ENCODE measurements at places on chromosomes 6 and 20. TPM values are rescaled to one million over a fixed set of nuclear protein-coding genes. Genes with fewer than 3 reads are reported as not detected.

GRCh38 chr6:32168807-32169591 lies 4.6 kb downstream of the EGFL8 start:
- no peak overlapping the region for H3K27ac ChIP-seq
- no peak overlapping the region for H3K4me3 ChIP-seq
- H3K36me3 ChIP-seq, result peaks cover 69% of the 10 kb centered on the region

GRCh38 chr20:32411955-32412706 lies 54.0 kb downstream of the ASXL1 start:
- H3K4me3 ChIP-seq, result no peak overlapping the region
- H3K4me1 ChIP-seq, result no peaks in the 10 kb centered on the region
- no peaks in the 10 kb centered on the region for H3K27me3 ChIP-seq
- H3K36me3 ChIP-seq, result no peaks in the 10 kb centered on the region
- no peak overlapping the region for H3K27ac ChIP-seq

GRCh38 chr6:157718503-157719187 lies 104.4 kb upstream of the SNX9 start:
- no peaks in the 10 kb centered on the region for H3K36me3 ChIP-seq
- no peak overlapping the region for H3K4me3 ChIP-seq
- no peak overlapping the region for H3K27ac ChIP-seq

DNA sequence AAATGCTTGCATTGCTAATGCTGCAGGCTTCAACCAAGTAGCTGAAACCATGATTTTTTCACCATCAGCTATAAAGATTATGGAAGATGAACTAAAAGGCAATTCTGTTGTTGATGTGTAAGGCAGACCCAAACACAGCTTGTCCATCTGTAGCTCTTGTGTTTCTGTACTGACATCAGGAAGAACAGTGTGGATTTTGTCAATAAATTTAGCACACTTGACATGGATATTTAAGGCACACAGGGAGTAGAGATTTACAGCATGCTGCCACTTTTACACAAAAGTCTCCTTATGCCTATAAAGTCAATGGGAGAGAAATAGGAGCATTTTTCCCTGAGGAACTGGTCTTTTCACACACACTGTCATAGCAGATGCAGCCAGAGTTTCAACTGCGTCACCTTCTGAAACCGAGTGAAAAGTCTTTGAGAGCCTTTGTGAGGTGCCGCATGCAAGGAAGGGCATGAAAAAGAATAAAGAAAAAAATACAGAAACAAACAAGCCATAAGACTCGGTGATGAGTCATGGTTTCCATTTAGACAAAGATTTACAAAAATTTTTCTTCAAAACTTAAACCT lies 261.4 kb upstream of the TFAP2D start:
- no peak overlapping the region for H3K4me3 ChIP-seq
- DNase-seq, result no peak
- no peak overlapping the region for H3K27ac ChIP-seq
- H3K4me1 ChIP-seq, result no peaks in the 10 kb centered on the region
- H3K27me3 ChIP-seq, result no peaks in the 10 kb centered on the region

ECT2L gene
- total RNA-seq, result 0.56 TPM

DNA sequence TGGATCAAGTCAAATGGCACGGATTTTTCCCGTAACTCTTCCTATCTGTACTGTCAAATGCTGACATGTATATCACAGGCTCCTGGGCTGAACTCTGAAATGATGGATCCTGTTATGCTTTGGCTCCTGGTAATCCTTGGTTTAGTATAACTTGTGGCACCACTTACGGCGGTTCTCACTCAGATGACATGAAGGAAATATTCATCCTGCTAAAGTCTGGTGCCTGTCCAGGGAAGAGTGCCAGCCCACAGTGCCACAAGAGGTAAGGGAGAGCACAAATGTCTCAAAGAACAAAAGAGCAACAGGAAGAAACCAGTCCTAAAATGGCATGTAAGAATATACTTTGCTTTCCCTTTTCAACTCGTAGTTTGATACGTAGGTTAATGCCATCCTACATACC lies 93.1 kb upstream of the TAB2 start:
- peaks cover 2% of the 10 kb centered on the region for H3K4me1 ChIP-seq
- no peaks in the 10 kb centered on the region for H3K27me3 ChIP-seq
- H3K27ac ChIP-seq, result no peak overlapping the region
